Activated CD4-positive, alpha-beta T cell treated with anti-CD3 and anti-CD28 coated beads, Interleukin-2, amount 10 ng/mL, durations not matched to agents 24 days and 14 days (primary cell): ENCODE measurements at places on chromosomes 12 and 14. TPM values are rescaled to one million over a fixed set of nuclear protein-coding genes. Genes with fewer than 3 reads are reported as not detected.
A peak's percentile ranks its signal among the peaks of the same experiment; 100 is the strongest.

The CEBPE gene
- 0.35 TPM in 1 of 2 replicates, not detected in the other for total RNA-seq

The KCNC2 gene
- not detected in 2 replicates for total RNA-seq

The OR4E2 gene
- total RNA-seq, result not detected in 2 replicates

The NOP9 gene
- 48.3 and 52.2 TPM in 2 replicates for total RNA-seq

DNA sequence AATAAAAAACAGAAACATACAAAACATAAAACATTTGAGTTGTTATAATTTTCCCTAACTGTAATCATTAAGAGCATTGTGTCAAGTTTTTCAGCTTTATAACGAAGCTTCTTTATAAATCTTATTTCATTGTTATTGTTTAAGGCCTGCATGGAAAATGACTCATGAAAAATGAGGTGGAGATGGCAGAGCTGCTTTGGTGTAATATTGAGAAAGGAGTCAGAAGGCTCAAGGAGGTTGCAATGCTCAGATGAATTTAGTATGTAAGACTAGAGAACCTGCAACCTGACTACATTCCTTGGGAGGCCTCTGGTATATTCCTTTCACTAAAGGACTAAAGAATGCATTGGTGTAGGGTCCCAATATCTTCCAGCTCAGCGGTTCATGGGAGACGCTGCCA, 61.5 kb downstream of the TMEM30B start:
- no peak overlapping the region for H3K27ac ChIP-seq
- no peaks in the 10 kb centered on the region for H3K4me1 ChIP-seq
- no peak for DNase-seq
- no peaks in the 10 kb centered on the region for H3K36me3 ChIP-seq
- peaks cover 33% of the 10 kb centered on the region for H3K27me3 ChIP-seq

DNA sequence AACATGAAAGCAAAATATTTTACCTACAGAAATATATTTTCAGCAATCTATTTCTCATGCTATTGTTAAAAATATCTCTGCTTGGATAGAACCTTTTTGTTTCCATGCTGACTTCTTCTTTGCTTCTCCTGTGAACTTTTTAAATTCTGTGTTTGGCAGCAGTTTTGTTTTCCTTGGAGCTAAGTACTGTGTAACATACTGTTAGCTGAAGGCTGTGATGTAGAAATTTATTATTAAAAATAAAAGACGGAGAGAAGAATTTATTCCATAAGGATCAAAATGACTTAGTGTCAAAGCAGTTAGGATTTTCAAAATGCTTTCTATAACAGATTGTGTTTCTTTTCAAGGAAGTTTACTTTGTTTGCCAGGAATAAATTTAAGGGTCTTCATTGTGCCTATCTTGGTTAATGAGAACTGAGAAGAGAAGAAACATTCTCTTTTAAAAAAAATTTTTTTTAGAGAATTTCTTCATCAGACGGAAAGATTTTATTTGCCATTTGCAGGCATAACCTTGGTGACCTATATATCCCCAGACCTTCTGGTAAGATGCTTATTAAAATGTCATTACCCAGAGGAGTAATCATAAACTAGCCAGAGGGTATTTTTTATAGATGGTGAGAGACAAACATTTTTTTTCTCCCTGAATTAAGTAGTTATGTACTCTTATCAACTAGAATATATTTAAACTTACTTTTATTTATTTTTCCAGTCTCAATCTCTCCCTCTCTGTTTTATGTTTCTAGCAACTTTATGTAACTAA, 147.1 kb upstream of the SLCO1C1 start:
- no peak overlapping the region for H3K27ac ChIP-seq
- no peaks in the 10 kb centered on the region for H3K4me1 ChIP-seq
- no peak overlapping the region for H3K4me3 ChIP-seq
- no peaks in the 10 kb centered on the region for H3K36me3 ChIP-seq

DNA sequence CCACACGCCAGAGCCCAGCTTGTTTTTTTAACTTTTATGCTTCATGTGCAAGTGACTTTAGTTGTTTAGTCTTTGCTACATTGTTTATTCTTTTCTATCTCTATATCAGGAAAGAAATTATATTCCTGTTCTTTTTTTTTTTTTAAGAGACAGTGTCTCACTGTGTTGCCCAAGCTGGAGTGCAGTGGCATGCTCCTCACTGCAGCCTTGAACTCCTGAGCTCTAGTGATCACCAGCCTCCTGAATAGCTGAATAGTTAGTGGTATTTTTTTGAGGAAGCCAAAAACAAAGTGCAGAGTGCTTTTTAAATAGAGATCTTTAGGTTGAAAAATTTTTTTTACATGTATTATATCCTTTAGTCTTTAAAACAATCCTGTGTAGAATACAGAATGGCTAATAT, 58.2 kb downstream of the ETNK1 start:
- DNase-seq, result no peak
- peaks cover 20% of the 10 kb centered on the region for H3K4me1 ChIP-seq
- peaks cover 43% of the 10 kb centered on the region for H3K36me3 ChIP-seq
- H3K27me3 ChIP-seq, result no peaks in the 10 kb centered on the region
- H3K27ac ChIP-seq, result no peak overlapping the region

GRCh38 chr12:53176750-53177149, 3.8 kb upstream of the ZNF740 start:
- H3K36me3 ChIP-seq, result peaks cover 8% of the 10 kb centered on the region
- peaks cover 24% of the 10 kb centered on the region for H3K4me1 ChIP-seq
- DNase-seq, result no peak

DNA sequence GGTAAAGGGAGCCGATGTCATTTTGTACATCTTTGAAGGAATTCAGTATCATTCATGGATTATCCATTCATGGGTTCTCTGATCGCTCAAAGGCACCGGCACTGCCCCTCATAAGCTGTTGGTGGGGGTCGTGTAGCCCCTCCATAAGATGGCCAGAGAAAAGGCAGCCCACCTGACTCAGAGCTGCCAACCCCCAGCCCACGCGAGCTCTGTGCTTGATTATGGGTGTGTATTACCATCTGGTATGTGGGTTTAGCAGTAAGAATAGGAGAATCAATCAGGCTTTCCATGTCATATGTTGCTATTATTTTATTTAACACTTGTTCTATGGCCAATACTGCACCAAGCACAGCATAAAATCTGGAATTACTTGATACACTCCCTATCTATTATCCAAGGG, 32.1 kb upstream of the AMIGO2 start:
- DNase-seq, result no peak
- peak overlapping the region; percentile 28 for H3K4me3 ChIP-seq

GRCh38 chr12:124633365-124634362, 66.3 kb upstream of the NCOR2 start:
- no peak overlapping the region for H3K4me3 ChIP-seq
- peaks cover 9% of the 10 kb centered on the region for H3K4me1 ChIP-seq
- H3K36me3 ChIP-seq, result peaks cover 3% of the 10 kb centered on the region

DNA sequence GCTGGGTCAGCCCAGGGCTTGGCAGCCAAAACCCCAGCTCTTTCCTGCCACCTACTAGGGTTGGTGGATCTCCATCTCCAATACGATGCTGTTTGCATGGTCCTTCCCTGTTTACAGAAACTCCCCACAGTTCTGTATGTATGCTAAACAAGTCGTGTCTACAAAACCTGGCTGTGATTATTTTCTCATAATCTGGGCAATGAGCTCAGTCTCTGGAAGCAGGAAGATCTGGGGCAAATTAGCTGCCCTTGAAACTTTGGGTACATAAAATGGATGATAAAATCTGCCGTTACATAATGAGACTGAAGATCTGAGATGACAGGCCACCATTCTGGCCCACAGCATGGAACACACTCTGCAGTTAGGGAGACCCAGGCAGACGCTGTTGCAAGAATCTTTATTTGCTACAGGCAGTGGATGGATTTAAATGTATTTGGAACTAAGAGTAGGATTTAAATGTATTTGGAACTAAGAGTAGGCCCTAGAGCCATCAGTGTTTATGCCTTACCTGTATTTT, 31.7 kb downstream of the ACADS start:
- peaks cover 15% of the 10 kb centered on the region for H3K36me3 ChIP-seq
- no peak overlapping the region for H3K4me3 ChIP-seq
- peaks cover 7% of the 10 kb centered on the region for H3K27me3 ChIP-seq

GRCh38 chr12:40215982-40216381, 8.8 kb upstream of the LRRK2 start:
- no peaks in the 10 kb centered on the region for H3K4me1 ChIP-seq
- H3K27me3 ChIP-seq, result peaks cover 13% of the 10 kb centered on the region
- no peak for DNase-seq
- no peak overlapping the region for H3K27ac ChIP-seq
- H3K36me3 ChIP-seq, result no peaks in the 10 kb centered on the region

GRCh38 chr14:58138031-58138713, 13.8 kb downstream of the ARMH4 start:
- no peak for DNase-seq
- no peaks in the 10 kb centered on the region for H3K36me3 ChIP-seq
- peaks cover 19% of the 10 kb centered on the region for H3K27me3 ChIP-seq
- no peak overlapping the region for H3K27ac ChIP-seq

GRCh38 chr12:128077917-128078298, 189.1 kb upstream of the TMEM132C start:
- no peaks in the 10 kb centered on the region for H3K4me1 ChIP-seq
- DNase-seq, result no peak
- no peaks in the 10 kb centered on the region for H3K27me3 ChIP-seq
- no peak overlapping the region for H3K4me3 ChIP-seq
- no peaks in the 10 kb centered on the region for H3K36me3 ChIP-seq

- peaks cover 28% of the 10 kb centered on the region for H3K27me3 ChIP-seq
- DNase-seq, result no peak
- no peaks in the 10 kb centered on the region for H3K36me3 ChIP-seq
- H3K4me1 ChIP-seq, result peaks cover 3% of the 10 kb centered on the region
- H3K4me3 ChIP-seq, result no peak overlapping the region
Measured at GRCh38 chr14:64598404-64598803, 48.6 kb downstream of the PPP1R36 start.
